ENCODE measurements at places on chromosomes 1 and 21. TPM values are rescaled to one million over a fixed set of nuclear protein-coding genes. Genes with fewer than 3 reads are reported as not detected.

Gene PGBD5
- not detected for polyA plus RNA-seq

Gene TTC22
- 5.2 TPM for polyA plus RNA-seq

Gene SPRR4
- not detected for polyA plus RNA-seq

Gene GJA5
- not detected for polyA plus RNA-seq

All from immature natural killer cell (primary cell).